ENCODE measurements at places on chromosomes 4 and X.
A peak's percentile ranks its signal among the peaks of the same experiment; 100 is the strongest.

- peak; percentile 61 for DNase-seq
Measured at GRCh38 chr4:6986072-6986780, 56.9 kb upstream of the TADA2B start.

GRCh38 chr4:5636766-5637670 is 71.3 kb downstream of the EVC2 start:
- DNase-seq: no peak

- DNase-seq: no peak
Measured at GRCh38 chrX:81348388-81348787, 146.5 kb downstream of the SH3BGRL start.

- no peak for DNase-seq
Measured at GRCh38 chr4:107458194-107458593, 261.8 kb downstream of the PAPSS1 start.

GRCh38 chr4:8084031-8084660 is 74.5 kb downstream of the ABLIM2 start:
- no peak for DNase-seq

GRCh38 chr4:122583906-122584305 is 37.0 kb downstream of the IL21 start:
- no peak for DNase-seq

DNA sequence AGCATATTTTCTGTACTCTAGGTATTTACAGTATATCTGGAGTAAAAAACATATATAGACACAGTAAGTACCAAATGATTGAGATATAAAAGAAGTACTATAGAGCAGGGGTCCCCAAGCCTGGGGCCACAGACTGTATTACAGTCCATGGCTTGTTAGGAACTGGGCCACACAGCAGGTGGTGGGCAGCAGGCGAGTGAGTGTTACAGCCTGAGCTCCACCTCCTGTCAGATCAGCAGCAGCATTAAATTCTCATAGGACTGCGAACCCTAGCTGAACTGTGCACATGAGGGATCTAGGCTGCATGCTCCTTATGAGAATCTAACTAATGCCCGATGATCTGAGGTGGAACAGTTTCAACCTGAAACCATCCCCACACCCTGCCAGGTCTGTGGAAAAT is 300.7 kb downstream of the NR3C2 start:
- DNase-seq: no peak

DNA sequence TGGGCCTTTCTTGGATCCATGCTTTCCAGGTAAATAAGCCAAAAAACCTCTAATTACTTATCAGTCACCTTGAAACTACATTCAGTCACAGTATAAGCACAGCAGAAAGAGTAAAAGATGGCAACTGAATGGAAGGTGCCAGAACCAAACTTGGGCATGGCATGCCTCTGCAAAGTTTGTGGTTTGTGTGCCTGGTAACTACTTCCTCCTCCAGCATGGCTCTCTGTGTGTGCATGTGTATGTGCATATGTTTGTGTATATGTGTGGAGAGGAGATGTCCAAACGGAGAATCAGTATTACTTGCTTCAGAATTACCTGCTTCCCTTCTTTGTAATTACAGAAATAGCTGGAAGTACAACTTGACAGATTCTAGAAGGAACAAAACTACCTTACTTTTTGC is 67.5 kb downstream of the AGTR2 start:
- no peak for DNase-seq

- DNase-seq: no peak
Measured at GRCh38 chr4:147862043-147862692, 130.3 kb downstream of the ARHGAP10 start.

GRCh38 chr4:141127884-141128283 is 5.4 kb downstream of the RNF150 start:
- no peak for DNase-seq

DNA sequence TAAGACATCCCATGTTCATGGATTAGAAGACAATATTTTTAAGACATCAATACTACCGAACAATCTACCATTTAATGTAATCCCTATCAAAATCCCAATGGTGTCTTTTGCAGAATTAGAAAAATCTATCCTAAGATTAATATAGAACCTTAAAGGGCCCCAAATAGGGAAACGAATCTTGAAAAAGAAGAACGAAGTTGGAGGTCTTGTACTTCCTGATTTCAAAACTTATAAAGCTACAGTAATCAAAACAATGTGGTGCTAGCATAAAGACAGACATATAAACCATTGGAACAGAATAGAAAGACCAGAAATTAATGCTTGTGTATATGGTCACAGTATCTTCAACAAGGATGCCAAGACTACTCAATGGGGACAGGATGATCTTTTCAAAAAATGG is 42.0 kb downstream of the CENPE start:
- no peak for DNase-seq

DNA sequence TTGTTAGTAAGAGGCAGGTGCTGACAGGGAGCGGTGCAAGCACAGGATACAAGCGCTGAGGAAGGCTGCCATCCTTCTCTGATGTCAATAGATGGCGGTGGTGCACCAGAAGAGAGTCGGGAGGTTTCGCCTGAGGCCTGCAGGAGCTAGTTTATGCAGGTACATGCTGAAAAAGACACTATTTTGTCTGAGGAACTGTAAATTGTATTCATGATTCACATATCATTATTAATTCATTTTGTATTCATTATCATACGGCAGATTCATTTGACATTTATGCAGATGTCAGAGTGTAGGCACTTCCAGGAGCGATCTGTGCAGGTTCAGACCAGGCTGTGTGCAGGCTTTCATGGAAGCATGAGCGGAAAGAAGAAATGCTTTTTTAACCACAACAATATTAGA is 824.0 kb downstream of the STIM2 start:
- DNase-seq: no peak

DNA sequence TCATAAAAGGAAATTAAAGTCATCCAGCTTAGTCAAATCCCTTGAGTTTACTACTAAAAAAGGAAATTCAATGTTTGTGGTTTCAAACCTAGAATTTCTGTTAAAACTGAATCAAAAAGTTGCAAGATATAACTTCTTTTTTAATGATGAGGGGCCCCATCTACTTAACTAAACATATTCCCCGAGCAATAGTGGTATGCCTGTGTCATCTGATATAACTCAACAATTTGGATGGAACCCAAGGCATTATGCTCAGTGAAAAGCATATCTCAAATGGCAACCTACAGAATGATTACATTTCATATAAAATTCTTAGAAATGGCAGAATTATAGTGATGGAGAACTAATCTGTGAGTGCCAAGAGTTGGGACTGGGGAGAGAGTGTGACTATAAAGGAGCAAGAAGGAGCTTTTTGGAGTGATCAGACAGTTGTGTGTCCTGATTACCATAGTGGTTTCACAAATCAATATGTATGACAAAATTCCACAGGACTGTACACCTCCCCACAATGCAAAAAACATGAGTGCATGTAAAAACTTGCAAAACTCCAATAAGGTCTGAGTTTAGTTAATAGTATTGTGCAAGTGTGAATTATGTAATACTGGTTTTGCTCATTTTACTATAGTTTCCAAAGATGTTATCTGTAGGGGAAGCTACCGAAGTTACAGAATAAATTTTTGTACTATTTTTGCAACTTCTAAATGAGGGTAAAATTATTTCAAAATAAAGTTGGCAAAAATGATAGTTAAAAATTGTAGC is 323.2 kb downstream of the ARHGAP24 start:
- no peak for DNase-seq

- no peak for DNase-seq
Measured at GRCh38 chr4:183348706-183349659, 26.8 kb upstream of the CLDN24 start.

DNA sequence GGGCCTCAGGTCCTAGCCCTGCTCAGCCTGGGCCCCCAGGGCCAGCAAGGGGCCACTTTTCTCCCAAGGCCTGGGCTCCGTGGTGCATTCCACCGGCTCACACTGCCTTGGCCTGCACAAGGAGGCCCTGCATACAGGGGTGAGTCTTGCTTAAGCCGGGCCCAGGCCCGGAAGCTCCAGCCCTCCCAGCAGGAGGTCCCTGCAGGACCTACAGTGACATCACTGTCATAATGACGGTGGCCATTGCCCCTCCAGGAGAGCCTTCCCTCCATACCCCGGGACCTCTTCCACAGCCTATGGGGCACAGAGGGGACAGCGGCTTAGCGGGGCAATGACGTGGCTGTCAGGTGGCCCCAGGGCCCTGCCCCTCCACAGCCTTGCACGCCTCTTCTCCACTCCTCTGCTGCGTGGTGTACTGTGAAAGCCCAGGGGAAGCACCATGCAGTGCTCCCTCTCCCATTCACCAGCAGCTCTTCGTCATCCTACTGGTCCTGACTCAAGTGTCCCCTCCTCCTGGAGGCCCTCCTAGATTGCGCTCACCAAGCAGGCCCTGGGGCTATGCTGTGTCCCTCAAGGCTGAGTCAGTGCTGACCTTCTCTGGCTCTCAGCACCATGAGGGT is 32.3 kb upstream of the AFAP1 start:
- DNase-seq: no peak

DNA sequence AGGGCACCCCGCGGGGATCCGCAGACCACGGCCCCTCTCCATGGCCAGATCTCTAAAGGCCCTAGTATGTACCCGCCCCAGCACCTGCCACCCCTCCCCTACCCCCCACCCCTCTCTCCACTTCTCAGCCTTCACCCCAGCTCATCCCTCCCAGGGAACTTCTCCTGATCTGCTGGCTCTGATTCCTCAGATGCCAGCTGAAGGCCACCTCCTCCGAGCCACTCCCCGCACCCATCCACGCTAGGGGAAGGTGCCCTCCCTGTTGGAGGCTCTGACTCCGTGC is 11.9 kb downstream of the PSAPL1 start:
- peak; percentile 12 for DNase-seq

DNA sequence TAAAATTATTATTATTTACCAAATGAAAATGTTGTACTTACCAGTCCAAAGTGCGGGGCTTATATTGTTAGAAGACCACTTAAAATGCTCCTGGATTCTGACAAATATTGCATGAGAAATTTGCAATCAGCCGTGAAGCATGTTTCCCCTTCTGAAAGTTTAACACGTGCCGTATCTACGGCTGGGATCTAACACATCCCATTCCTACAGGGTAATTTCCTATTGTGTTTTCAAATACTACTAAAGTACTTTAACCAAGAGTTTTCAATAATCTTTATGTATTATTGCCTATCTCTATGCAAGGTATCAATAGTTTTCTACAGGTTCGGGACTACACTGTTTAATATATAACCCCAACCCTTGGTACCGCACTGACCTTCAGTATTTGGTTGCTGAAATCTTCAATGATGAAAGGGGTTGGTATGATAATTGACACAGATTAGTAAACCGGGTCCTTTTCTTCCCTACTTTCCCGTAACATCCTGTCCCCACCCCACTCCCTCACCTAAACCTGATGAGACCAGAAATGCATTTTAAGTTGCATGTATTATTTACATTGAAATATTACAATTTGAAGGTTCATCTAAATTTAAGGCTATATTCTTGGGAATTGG is 795 bp upstream of the BRWD3 start:
- DNase-seq: no peak

DNA sequence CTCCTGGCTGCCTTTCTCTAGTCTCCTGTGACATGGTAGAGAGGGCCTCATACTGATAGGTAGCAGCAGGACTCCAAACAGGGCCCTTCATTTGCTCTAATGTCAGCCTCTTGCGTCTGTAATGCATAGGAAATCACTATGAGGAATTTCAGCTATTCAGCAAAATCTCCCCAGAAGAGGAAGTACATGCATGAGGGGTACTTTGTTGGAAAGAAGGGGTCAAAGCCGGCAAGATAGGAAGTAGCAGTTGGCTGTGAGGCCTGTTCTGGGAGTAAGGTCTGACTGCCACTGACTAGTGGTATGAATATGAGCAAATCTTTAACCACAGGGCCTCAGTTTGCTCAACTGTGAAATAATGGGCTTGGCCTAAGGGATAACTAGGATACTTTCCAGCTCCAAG is 283.2 kb downstream of the ARHGAP10 start:
- no peak for DNase-seq

DNA sequence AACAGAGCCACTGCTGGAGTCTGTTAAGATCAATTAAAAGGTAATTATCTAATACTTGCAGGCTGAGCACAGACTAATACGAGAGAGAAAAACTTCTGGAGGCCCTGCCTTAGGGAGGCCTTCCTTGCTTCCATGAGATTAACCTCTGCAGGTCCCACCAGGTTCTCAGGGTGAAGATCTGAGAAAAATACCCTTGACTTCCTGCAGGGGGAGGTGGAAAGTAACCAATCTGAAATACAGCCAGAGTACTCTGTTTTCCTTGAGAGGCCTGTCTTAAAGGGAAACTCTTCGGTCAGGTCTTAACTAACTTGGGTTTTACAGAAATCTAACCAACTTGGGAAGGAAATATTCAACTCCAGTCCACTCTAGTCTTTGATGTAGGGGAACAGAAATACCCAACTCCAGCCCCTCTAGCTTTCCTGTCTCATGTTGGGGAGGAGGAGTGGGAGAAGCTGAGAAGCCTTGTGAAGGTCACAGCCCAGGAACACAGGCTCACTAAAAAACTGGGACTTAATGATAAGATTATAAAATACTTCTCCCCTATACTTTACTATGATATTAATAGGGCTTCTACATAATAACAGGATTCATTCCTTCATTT is 77.1 kb downstream of the TBCK start:
- no peak for DNase-seq

DNA sequence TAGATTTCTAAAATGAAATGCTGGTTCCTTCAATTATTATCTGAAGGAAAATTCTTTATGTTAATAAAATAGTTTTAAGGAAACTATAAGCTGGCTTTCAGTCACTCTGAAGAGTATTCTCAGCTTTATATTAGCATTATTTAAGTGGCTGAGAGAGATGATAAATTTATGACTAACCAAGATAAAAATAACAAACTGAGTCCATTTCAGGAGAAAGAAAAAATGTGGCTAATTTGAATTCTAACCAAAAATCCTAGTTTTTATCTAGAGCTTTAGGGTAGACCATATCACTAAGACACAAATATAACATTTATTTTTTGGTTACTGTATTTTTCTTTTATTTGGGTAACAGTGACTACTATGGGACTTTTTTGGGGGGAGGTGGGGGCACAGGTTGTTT is 59.4 kb upstream of the NAP1L5 start:
- no peak for DNase-seq

Data from activated effector memory CD4-positive, alpha-beta T cell treated with anti-CD3 and anti-CD28 coated beads, Interleukin-2, amount 50 U/mL, for 16 hours (primary cell).